Stimulated activated CD4-positive, alpha-beta T cell treated with anti-CD3 and anti-CD28 coated beads, Interleukin-15, amount 100 ng/mL, for 1 hour (primary cell): ENCODE measurements at places on chromosomes 13 and 19.
A peak's percentile ranks its signal among the peaks of the same experiment; 100 is the strongest.

DNA sequence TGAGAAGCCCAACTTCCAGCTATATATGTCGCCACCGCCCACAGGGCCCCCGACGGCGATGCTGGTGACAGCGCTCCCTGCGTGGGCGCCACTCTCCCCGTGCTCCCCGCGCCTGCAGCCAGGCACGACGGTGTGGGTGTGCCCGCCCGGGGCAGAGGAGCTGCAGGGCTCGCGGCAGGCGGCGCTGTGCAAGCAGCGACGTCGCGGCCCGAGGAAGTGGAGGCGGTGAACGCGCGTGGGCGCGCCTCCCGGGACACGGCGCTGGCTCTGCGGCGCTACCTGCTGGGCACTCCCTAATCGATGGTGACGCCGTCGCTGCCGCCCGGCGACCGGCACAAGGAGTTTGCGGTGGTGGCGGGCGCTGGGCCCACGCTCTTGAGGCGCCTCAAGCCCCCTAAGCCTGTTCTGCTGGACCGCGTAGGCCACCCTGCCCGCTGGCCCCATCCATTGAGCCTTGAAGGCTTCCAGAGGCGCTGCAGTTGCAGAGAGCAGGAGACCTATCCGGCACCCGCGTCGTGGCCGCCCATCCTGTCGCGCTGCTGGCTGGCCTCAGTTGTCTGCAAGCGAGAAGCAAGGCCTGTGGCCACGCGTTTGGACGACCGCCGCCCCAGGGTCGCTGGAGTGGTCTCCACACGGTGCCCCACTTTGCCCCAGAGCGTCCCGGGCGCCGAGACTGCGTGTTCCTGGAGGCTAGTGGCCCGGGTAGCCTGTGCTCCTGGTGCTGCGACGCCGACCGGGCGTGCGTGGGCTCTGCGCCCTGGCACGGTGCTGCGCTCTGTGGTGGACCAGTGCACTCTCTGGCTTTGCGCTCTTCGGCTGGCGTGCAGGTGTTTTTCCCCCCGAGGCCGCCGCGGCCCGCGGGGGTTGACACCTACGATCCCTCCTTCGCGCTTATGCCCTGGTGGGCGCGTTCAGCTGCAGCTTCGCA, 23.1 kb downstream of the LRFN3 start:
- DNase-seq: peak; percentile 71

- no peak for DNase-seq
Observed at GRCh38 chr13:26042785-26043184, 9.0 kb downstream of the SHISA2 start.

DNA sequence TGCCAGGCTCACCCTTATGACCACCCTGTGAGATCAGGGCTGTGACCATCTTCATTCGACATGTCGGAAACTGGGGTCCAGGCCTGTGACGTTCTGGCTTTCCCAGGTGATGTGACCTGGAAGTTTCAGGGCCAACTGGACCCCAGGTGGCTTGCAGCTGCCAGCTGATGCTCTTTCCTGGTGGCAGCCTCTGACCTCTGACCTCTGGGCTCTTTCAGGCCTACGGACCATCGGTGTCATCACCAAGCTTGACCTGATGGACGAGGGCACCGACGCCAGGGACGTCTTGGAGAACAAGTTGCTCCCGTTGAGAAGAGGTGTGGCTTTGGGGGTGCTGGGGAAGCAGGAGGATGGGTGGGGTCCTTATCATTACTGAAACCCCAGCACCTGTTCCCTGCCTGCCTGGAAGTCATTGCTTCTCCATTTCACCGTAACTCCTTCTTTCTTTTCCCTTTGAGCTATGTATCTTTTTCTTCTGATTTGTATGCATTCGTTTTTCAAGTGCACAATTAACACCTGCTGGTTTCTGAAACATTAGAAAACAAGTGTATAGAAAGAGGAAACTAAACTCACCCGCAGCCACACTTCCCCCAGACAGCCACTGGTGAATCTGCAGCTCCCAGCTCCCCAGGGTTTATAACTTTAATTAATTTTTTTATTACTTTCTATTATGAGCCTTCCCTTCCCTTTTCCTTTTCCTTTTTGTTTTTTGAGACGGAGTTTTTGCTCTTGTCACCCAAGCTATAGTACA, 58.9 kb downstream of the TMED1 start:
- DNase-seq: no peak

DNA sequence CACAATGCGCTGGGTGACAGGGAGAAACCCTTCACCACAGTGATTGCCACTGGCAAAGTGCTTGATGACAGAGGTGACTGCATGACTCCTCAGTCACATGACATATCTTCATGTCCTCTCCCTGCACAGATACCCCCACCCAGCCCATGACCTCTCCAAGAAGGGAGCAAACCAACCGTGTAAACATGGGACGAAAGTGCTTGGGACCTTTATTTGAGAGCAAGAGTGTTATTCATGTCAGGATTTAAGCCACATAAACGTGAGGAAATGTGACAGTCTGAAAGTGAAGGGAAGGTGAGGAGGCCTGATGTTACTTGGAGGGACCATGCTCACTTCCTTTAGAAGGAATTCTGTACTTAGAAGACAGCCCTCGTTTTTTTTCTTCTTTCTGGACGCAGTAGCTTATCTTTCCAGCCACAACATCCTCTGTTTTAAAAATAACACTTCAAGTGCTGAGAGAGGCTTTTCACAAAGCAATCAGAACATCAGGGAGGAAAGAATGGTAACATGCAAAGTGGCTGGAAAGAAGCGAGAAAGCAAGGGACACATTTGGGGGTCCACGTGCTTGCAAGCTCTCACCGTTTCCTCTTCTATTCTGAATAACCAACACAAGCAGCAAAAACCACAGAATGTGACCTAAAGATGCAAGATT, 35.6 kb downstream of the EPS15L1 start:
- DNase-seq: no peak

DNA sequence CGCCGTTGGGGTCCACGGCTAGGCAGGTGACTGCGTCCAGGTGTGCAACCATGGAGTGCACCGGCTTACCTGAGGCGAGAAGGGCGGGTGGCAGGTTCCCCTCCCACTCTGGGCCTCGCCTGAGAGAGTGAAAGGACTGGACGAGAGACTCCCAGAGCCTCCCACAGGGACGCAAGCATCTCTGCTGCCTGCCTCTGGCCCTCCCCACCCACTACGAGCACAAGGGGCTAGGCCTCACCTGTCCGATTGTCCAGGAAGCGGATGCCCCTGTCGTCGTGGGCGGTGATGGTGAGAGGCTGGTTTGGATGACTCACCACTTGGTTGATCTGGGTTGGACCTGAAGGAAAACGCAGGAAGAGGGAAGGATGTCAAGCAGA, 5.1 kb upstream of the PRKD2 start:
- DNase-seq: no peak

GRCh38 chr13:48783181-48783630, 129.5 kb downstream of the CYSLTR2 start:
- DNase-seq: no peak
